ENCODE measurements at places on chromosomes 2 and 18.

DNA sequence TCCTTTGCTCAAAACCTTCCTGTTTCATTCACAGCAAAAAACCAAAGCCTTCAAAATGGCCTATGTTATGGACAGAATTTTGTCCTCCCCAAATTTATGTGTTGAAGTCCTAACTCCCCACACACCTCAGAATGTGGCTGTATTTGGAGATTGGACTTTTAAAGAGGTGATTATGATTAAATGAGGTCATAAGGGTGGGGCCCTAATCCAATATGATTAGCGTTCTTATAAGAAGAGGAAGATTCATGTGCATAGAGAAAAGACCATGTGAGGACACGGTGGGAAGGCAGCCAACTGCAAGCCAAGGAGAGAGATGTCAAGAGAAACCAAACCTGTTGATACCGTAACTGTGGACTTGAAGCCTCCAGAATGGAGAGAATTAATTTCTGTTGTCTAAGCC, 4.6 kb upstream of the ZNF638 start:
- DNase-seq: no peak

DNA sequence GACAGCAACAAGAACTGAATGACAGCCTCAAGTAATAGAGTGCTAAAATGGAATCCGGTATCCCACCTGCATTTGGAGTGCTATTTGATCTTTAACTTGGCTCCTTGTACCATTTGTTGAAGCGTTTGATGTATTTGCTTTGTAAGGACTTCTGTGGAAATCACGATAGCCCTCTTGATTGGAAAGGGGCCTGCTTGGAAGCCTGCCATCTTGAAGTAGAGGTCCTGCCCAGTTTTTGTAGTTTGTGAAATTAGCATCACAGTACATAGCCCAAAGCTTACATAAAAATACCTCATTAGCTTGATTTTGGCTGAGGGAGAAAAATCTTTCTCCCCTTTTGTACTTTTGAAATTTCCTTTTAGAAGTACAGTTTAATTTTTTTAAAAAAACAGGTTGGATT, 2.7 kb downstream of the CDCA7 start:
- no peak for DNase-seq

GRCh38 chr2:79721966-79722365, 209.1 kb downstream of the CTNNA2 start:
- no peak for DNase-seq

- no peak for DNase-seq
Observed at GRCh38 chr2:163626639-163627109, 109.1 kb downstream of the FIGN start.

GRCh38 chr2:197539734-197540133, 23.9 kb downstream of the MOB4 start:
- DNase-seq: no peak

DNA sequence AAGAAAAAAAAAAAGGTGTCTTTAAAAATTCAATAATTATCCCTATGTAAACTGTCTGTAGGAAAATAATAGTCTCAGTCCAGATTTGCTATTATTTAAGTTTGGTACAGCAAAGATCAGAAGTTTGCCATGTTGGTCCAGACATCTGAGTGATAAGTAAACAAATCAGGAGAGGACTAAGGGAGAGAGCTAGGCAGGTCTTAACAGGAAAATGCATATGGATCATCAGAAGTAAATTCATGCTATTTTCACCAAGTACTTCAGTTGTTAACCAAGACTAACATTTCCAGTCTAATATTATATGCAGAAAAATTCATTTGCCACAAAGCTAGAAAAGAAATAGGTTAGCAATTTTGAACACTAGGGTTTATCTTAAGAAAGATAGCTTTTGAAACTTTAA, 95.0 kb upstream of the STK17B start:
- DNase-seq: no peak

GRCh38 chr18:5388896-5389295, 93.4 kb upstream of the ZBTB14 start:
- DNase-seq: no peak

GRCh38 chr18:23992089-23992940, 22.2 kb upstream of the TTC39C start:
- DNase-seq: no peak

Measured in nephron progenitor cell (in vitro differentiated cells).